ENCODE measurements at places on chromosomes 7 and 10.

GRCh38 chr10:89255793-89256192, 4.2 kb upstream of the LIPA start:
- no peak for DNase-seq

DNA sequence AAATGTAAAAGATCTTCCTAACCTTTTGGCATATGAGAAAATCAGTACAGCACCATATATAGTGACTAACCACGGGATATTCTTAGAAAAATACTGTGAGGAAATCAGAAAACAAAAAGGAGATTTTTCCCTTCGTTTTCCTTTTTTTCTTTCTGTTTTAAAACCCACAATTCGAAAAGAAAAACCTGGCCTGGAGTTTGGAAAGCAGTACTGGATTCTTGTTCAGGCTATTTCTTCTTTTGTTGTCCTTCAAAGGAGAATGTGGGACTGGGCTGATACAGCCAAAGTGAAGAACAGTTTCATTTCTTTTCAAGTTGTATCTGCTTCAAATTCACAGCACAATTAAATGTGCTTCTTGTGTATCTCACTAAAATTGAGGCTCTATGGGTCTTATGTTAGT, 156.8 kb upstream of the PHYHIPL start:
- no peak for DNase-seq

DNA sequence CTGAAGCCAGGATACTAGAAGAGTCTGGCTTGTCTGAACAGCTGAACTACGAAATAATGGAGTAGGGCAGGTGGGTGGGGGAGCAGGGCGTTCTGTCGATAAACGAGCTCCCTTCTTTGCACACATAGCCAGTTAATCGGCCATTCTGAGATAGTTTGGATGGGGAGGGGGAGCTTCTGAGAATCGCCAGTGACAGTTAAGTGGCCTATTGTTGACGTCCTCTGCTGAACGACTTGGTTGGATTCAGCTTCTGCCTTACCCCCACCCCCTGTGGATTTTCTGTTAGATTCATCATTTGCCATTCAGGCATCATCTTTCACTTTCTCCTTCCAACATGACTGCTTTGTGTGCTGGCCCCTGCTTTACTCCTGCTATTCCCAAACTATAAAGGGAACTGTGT, 520 bp downstream of the CPA5 start:
- no peak for DNase-seq

GRCh38 chr7:55369427-55370400, 4.6 kb downstream of the LANCL2 start:
- no peak for DNase-seq

DNA sequence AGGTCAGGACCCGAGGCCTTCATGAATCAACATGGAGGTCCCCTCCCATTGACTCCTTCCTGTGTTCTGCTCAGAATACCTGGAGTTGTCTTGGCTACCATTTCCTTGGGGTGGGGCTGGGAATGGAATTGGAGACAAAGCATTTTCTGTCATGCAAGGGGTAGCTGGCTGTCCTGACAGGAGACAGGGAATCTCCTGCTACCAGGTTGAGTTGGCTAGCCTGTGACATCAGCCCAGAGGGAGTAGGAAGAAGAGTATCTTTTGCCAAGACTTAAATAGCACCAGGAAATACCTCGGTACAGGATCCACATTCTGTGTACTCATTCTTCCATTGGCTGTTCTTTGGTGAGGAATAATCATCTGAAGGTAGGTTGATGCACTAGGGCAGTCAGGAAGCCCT, 4.9 kb downstream of the ZDHHC16 start:
- DNase-seq: no peak

DNA sequence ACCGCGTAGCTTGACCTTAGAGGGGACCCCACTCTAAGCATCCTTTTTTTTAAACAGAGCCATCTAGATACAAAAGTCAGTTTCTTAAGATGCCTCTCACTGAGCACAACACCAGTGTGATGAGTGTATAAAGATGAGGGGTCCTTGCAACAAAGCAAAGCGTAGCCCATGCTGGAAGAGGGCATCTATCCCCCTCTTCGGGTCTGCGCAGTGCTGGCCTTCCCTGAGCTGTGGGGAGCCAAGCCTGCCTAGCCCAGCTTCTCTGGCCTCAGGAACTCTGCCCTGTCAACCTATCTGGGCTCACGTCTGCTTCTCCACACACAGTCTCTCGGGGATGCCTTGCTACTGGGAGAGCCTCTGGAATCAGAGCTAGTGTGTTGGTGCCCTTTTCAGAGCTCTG, 114.0 kb downstream of the NT5C2 start:
- DNase-seq: no peak

GRCh38 chr10:77478247-77478961, 159.2 kb downstream of the KCNMA1 start:
- DNase-seq: no peak

DNA sequence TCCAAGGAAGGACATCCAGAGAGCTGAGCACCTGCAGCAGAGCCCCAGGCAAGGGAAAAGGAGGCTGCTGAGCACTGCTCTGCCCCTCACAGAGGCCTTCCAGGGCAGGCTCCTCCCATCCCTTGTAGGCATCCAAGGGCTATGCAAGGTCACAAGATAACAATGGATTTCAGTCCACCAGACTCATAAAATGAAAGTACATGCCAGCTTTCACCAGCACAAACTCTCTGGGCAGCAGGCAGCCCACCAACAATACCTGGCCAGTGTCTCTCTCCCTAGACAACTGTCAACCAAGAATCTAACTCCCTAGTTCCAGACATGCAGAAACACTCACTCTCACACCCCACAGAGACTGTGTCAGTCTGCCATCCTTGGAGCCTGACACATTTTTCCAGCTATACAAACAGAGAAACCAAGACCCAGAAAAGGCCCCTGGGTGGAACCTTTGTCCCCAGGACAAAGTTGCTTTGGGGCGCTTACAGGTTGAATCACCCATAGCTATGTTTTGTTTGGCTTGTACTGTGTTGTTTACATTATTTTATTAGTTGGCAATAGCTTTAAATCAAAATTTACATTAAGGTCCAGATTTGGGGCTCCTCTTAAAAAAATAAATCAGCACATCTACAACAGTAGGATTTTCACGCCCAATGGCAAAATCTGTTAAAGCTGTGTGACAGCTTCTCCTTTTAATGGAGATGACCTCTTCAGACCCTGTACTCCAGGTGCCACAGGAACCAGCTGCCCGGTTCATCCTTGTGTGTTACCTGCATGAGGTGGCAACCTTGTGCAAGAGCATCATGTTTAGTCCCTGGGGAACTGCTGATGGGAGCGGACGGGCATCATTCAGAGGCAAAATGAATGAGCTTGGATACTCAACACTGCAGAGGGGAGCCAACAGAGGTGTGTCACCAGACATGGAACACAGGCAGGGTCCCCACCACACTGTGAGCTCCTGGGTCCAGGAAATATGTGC, 5.2 kb downstream of the GRID1 start:
- no peak for DNase-seq

DNA sequence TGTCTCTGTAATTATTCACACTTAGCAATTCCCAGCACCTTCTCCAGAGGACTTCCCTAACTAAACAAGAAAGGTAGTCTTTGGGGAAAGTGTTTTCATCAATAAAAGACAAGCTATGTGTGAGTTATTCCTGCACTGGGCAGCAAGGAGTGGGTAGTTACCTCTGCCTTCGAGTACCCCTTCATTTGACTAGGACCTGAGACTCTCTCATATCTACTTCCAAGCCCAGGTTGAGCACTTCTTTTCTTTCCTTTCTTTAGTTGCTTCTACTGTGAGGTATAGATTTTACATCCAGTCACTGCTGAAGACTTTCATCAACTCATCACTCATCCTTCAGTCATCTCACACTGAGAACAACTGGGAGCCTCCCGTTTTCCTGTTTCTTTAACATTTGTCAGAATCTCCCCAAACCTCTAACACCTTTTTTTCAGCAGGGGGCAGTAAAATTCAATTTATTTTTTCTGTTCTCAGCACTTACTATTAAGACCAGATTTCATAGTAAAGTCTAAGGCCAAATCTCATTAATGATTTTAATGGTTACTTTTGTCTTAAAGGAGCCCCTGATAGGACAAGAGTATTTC, 80.1 kb upstream of the PRSS1 start:
- DNase-seq: no peak

DNA sequence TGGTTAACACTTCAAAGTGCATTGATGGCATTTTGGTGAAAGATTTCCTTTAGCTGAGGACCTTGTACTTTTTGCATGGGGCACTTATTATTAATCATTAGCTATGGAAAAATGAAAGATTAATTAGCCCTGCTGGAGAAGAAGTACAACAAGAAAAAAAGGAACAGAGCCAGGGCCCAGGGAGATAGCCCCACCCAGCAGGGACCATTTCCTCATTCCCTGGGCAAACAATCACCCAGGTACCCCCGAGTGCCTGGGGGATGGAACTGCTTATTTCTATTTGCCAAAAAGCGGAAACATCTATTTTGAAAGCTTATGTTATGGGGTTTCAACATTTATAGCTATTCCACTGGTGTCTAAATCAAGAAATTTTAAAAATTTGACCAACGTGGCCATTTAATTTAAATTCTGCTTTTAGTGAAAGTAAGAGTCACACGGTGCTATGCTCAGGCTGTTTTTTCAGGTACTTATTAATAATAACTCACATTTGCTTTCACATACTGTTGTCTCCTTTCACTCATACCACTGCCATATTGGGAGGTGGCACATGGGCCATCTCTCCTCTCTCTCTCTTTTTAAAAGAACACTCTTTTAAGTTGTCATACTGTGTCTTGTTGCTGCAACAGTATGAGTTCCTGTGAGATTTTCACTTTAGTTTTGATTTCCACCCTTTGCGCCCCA, 143.6 kb upstream of the KIF5B start:
- DNase-seq: no peak

DNA sequence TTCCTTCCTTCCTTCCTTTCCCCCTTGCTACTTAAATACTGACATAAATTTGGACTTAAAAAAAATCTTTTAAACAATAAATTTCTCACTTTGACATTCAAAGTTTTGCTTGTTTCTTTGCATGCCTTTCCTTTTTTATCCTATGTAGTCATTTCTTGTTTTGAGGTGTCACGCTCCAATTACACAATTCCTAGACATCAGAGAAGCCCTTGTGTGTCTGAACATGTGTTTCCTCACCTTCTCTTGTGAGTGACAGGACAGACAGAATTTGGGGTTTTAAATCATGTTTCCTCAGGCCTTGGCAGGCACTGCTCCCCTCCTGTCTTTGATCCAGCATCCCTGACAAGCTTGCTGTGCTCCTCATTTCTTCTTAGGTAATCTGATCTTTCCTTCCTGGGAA, 91.3 kb downstream of the CYTH3 start:
- DNase-seq: no peak

DNA sequence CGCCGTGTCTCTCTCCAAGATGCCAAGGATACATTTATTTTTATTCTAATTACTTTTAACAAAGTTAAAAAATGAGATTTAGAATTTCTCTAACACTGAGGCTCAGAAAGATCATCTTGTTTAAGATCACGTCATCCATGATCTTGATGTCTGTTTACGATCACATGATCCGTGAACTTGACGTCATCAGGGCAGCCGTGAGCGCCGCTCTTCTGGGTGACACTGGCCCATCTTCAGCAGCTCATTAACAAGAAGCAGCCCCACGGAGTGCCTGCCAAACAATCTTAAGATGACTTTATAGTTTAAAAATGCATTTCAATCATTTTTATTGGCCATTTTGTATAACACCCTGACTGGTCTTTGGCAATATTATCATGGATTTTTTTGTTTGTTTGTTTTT, 291.1 kb upstream of the PRKCQ start:
- DNase-seq: no peak

GRCh38 chr7:53800746-53801145, 741.4 kb upstream of the VSTM2A start:
- no peak for DNase-seq

- DNase-seq: no peak
These were observed 585.5 kb downstream of the INHBA start for GRCh38 chr7:41117431-41117830.

DNA sequence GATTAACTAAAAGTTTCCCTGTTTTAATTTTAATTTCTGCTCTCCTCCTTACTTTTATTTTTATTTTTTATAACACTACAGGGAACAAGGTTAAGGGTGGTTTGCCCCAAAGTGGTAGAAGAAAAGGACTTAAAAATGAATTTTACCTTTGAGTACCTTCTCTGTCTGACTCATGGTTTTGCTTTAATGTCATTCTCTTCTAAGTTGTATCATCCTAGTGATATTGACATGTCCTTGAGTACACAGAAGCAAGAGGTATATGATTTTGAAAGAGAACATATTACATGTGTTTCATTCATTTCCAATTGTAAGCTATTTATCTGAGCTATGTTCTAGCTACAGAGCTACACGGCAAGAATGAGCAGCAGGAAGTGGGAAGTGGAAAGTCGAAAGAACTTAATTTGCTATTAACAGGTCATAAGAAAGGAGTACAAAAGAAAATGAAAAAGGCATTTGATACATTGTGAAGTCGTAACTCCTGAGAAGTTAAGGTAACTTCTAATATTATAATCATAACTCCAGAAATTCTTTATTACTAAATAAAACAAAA, 112.5 kb downstream of the SEMA3A start:
- DNase-seq: no peak

DNA sequence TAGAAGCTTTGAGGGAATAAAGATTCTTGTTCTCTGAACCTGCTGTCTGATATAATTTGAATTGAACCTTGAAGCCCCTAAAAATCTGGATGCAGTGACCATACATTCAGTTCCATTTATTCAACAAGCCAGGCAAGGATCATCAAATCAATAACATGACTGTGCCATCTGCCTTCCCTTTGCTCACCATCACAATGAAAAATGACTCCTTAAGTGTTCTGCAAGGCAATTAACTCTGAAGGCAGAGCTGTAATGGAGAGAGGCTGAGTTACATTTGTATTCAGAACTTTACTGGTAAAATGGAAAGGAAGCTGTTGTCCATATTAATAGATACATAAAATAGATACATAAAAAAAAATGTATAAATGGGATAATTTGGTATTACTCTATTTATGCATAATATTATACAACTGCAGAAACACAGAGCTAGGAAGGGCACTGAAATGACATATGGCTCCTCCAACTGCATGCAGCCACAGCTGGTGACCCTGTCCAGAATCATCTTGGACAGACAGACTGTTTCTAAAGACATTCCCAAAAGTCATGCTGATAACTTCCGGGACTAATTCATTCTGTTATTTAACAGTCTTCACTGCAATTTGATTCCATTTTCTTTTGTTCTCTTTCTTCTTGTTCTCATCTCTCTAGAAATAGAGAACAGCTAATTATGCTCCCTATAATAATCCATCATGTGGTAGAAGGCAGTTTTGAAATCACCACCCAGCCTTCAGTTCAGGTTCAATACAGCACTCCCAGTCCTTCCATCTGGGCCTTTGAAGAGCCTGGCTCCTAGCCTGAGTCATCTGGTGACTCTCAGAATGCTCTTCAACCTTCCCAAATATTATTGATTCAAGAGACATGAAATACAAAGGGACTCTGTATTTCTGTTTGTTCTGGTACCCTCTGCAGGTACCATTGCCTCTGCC, 412.6 kb downstream of the GFRA1 start:
- DNase-seq: no peak

Measured in stimulated activated CD8-positive, alpha-beta memory T cell treated with anti-CD3 and anti-CD28 coated beads, Interleukin-7, amount 100 ng/mL, for 24 hours (primary cell).